ENCODE measurements at places on chromosomes 11 and 22.

- H3K4me1 ChIP-seq, result peaks cover 14% of the 10 kb centered on the region
- no peaks in the 10 kb centered on the region for H3K36me3 ChIP-seq
- H3K4me3 ChIP-seq, result no peak overlapping the region
- H3K27me3 ChIP-seq, result no peaks in the 10 kb centered on the region
Measured at GRCh38 chr11:61173456-61173855, 12.2 kb upstream of the VPS37C start.

GRCh38 chr11:12224537-12224893, 114.1 kb downstream of the MICAL2 start:
- DNase-seq, result peak; percentile 87
- no peaks in the 10 kb centered on the region for H3K27me3 ChIP-seq
- peak overlapping the region; percentile 86 for H3K27ac ChIP-seq
- H3K4me3 ChIP-seq, result no peak overlapping the region

DNA sequence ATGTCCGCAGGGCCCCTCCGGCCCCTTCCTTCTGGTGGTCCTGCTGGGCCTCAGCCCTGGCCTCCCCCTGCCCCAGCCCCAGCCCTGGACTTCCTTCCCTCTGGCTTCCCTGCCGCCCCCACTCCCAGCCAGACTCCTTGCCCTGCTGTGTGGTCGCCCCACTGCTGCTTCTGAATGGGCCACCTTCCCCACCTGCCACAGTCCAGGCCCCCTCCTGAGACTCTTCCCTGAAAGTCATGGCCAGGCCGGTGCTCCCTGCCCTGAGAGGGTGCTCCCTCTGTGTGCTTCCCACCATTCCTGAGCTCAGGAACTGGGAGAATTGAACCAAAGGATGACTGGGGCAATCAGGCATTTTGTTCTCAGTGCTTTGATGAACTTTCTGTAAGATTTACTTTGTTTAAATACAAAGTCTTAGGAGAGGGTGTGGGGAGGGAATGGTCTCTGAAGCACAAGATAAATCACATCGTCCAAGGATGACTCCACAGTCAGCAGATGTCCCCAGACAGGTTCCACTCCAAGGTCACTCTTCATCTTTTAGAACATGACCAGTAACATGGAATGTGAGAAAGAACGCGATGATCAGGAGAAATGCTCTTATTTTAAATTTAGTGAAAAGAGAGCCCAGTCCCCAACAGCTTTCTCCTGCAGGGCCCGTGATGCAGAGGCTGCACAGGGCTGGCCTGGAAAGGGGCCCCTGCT, 774 bp downstream of the APOBEC3D start:
- H3K4me1 ChIP-seq, result peaks cover 17% of the 10 kb centered on the region
- peak; percentile 52 for DNase-seq
- peaks cover 10% of the 10 kb centered on the region for H3K36me3 ChIP-seq
- H3K27me3 ChIP-seq, result no peaks in the 10 kb centered on the region
- H3K27ac ChIP-seq, result peak overlapping the region; percentile 81

- peak overlapping the region; percentile 54 for H3K27ac ChIP-seq
- peaks cover 98% of the 10 kb centered on the region for H3K36me3 ChIP-seq
- peaks cover 53% of the 10 kb centered on the region for H3K4me1 ChIP-seq
- DNase-seq, result no peak
Measured at GRCh38 chr22:31284281-31285155, 7.8 kb downstream of the PIK3IP1 start.

- DNase-seq, result no peak
- no peaks in the 10 kb centered on the region for H3K4me1 ChIP-seq
- no peak overlapping the region for H3K27ac ChIP-seq
Measured at GRCh38 chr11:34379539-34379938, 21.7 kb upstream of the ABTB2 start.
